ENCODE measurements at places on chromosomes 5 and 9.

GRCh38 chr9:13443346-13444244 lies 164.1 kb upstream of the MPDZ start:
- DNase-seq = no peak

DNA sequence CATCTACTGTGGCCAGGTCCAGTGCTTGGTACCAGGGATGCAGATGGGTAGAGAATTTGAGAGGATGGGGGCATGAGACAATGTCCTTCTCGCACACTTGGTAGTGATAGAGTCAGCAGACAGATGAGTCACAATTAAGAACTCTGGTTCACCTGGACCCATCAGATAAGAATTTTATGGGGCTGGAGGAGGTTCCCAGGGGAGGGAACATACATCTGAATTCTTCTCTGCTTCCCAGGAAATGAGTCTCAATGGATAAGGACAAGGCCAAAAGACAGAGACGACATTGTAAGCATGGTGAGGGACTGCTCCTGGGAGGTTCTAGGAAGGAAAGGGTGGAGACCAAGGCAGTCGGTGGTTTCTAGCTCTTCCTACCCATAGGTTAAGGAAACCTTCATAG lies 5.3 kb downstream of the SLC4A9 start:
- DNase-seq = no peak

DNA sequence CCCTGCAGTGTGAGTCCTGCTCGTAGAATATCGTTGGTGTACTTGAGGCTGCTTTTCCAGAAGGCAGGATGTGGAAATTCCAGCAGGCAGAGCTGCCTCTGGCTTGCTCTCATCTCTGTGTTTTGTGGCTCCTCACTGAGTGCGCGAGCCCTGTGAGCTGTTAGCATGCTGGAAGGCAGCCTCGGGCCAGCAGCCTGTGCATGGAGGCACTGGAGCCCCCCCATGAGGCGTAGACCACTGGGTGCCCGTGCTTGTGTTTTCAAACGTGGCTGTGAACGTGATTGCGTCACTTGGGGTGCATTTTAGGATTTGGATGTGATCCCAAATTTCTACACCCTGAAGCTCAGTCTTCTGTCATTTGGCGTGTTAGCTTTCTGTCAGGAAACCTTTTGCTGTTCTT lies 3.2 kb downstream of the WDR5 start:
- DNase-seq = no peak

- no peak for DNase-seq
These were observed 70.0 kb downstream of the NXNL2 start for GRCh38 chr9:88604836-88605511.

- no peak for DNase-seq
These were observed 106.8 kb upstream of the FST start for GRCh38 chr5:53373451-53374158.
